ENCODE measurements at places on chromosomes 5 and 9. TPM values are rescaled to one million over a fixed set of nuclear protein-coding genes. Genes with fewer than 3 reads are reported as not detected.

The CDKN2B gene
- total RNA-seq: 30.4 TPM

The CAPSL gene
- total RNA-seq: not detected

The PLAC8L1 gene
- 3.8 TPM for total RNA-seq

The TSLP gene
- total RNA-seq: 0.20 TPM

The SPATA31A3 gene
- not detected for total RNA-seq

The ABO gene
- total RNA-seq: 3.3 TPM

The NUTM2F gene
- total RNA-seq: not detected

The FBP2 gene
- total RNA-seq: not detected

The LRRC19 gene
- 0.21 TPM for total RNA-seq

The PRRC1 gene
- total RNA-seq: 80.5 TPM

The SLC28A3 gene
- total RNA-seq: 18.3 TPM

- DNase-seq: no peak
Measured at GRCh38 chr5:73196201-73196600, 23.2 kb downstream of the TMEM174 start.

- DNase-seq: no peak
Measured at GRCh38 chr9:130639124-130639765, 25.1 kb upstream of the PRDM12 start.

DNA sequence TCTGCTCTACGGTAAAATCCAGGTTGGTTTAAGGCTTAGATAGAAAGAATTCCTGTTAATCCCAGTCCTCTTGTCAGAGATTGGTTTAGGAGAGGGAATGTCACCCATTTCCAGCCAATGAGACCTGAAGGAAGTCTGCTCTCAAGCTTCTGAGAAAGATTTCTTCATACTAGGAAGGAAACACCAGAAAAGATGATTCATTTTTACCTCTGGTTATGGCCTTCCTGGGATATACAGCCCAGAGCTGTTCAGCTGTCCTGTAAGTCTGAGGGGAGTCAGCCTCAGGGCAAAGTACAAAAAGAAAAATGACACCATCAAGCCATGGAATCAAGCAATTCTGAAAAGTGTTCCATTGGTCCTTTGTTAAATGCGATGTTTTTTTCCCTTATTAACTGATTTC lies 18.6 kb upstream of the CFAP95 start:
- DNase-seq: no peak

GRCh38 chr5:164975986-164976385 lies 1470.6 kb downstream of the MAT2B start:
- no peak for DNase-seq

DNA sequence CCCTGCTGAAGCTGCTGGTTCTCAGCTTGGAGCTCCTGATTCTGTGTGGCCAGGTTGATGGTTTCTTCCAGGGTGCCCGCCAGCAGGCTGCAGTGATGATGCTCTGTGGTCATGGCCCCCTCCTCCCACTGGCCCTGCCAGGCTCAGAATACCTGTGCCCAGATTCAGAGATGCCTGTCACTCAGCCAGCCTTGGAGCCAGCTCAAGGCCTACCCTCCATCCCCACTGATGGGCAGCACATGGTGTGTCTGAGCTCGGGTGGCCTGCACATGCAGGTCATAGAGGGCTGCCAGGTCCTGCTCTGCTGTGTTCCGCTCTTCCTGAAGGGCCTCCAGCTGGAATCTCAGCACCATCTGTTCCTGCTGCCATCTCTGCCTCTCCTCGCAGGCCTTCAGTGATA lies 5.4 kb downstream of the SLC35A4 start:
- no peak for DNase-seq

- no peak for DNase-seq
Measured at GRCh38 chr9:15298362-15298761, 8.7 kb downstream of the TTC39B start.

- DNase-seq: no peak
Measured at GRCh38 chr9:18405240-18405639, 68.7 kb upstream of the ADAMTSL1 start.

DNA sequence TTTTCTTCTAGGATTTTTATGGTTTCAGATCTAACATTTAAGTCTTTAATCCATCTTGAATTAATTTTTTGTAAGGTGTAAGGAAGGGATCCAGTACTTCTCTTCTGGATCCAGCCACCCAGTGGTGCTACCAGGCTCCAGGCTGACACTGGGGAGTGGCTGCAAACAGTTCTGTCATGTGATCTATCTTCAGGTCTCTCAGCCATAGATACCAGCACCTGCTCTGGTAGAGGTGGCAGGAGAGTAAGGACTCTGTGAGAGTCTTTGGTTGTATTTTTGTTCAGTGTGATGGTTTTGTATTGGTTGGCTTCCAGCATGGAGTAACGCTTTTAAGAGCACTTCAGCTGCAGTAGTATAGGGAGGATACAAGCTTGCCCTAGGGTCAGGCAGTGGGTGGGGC lies 205.9 kb downstream of the FGF10 start:
- DNase-seq: no peak

DNA sequence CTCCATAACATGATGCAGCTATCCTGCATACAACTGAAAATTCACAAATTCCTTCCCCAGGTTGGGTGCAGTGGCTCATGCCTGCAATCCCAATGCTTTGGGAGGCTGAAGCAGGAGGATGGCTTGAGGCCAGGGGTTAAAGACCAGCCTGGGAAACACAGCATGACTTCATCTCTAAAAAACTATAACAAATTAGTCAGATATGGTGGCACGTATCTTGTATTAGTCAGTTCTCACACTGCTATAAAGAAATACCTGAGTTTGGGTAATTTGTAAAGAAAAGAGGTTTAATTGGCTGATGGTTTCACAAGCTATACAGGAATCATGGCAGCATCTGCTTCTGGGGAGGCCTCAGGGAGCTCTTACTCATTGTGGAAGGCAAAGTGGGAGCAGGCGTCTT lies 56.4 kb upstream of the DAPK1 start:
- no peak for DNase-seq

GRCh38 chr5:153516504-153517240 lies 26.2 kb downstream of the GRIA1 start:
- no peak for DNase-seq

- DNase-seq: no peak
Measured at GRCh38 chr9:134040781-134041648, 15.7 kb downstream of the BRD3OS start.

DNA sequence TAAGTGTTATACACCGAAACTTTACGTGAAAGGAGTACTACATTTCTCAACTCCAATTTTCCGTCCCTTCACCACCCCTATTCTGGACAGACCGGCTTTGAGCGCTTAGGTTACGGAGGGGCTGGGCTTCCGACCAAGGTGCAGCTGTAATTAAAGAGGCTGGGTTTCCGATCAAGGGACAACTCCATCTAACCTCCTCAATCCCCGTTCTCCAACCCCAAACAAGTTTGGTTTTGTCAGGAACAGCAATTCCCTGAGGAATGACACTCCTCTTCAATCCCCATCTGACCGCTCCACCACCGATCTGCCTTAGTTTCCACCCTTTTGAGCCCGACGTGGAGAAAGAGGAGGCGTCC lies 577 bp downstream of the TUT7 start:
- peak; percentile 34 for DNase-seq

DNA sequence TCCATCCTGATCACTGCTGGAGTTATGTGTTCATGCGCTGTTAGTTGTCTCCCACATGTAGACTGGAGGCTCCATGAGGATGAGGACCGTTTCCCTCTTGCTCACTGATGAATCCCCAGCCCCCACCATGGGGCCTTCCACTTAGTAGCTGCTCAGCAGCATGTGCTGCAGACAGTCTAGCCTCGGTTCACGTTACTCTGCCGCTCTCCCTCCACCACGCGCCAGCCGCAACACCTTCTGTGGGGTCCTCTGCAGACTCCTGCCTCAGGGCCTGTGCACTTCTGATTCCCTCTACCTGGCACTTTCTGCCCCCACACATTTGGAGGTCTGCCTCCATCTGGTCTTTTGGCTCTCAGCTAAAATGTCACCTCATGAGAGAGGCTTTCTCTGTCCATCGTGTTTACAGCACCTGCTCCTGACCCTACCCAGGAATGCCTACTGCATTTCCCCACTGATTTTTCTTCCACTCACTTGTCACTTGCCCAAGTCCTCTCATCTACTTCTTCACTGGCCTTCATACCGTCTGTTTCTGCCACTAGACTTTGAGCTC lies 36.3 kb downstream of the STK10 start:
- no peak for DNase-seq

GRCh38 chr5:140339636-140340035 lies 6.8 kb downstream of the HBEGF start:
- DNase-seq: no peak

DNA sequence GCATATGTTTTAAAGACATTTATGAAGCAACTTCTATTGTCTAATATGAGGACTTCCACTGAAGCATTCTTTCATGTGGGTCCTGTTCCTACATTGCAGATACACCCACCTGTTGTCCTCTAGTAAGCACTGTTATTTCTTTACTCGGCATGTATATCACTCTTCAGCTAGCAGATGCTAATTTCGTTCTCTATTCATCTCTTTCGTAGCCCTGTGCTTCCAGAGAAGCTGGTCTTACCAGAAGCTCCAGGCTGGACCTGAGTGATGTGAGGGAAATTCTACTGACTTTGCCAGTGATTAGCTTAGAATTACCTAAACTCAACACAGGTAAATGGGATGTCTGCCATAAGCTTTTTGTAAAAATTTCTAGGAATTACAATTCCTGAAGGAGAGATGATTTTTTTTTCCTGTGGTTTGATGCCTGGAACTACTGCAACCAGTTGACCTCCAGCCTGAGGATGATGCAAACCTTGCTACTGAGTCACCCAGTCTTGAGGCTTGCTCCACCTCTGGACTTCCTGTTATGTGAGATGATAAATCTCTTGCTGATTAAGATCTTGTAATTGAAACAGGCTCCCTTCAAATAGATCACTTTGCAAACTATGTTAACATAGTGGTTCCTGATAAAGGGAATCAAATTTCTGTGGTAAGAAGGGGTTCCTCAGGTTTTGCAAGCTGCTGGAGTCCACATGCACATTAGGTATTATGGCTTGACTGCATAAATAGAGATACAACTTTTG lies 52.2 kb upstream of the SPINK5 start:
- peak; percentile 74 for DNase-seq

DNA sequence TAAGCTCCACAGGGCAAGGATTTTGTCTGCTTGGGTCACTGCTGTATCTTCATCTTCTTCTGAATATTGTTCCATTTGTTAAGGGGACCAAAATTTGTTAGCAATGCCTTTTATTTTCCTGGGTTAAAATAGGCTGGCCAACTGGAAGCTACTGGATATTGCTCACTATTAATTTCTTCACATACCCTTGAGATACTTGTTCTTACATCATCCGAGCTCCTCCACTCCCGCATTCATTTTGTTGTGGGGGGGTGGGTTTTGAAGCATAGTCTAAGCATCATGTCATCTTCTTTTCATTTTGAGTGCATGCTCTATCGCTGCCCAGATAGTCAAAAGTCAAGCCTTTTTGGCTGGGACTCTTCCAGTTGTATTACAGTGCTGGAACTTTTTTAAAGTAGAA lies 42.5 kb upstream of the PIK3R1 start:
- no peak for DNase-seq

GRCh38 chr9:20309124-20309523 lies 313.2 kb downstream of the MLLT3 start:
- DNase-seq: no peak

- no peak for DNase-seq
Measured at GRCh38 chr5:119328753-119329602, 26.8 kb upstream of the TNFAIP8 start.

GRCh38 chr9:115625251-115625650 lies 507.3 kb upstream of the TNC start:
- no peak for DNase-seq

- DNase-seq: no peak
Measured at GRCh38 chr5:100539519-100539918, 4.3 kb downstream of the FAM174A start.

DNA sequence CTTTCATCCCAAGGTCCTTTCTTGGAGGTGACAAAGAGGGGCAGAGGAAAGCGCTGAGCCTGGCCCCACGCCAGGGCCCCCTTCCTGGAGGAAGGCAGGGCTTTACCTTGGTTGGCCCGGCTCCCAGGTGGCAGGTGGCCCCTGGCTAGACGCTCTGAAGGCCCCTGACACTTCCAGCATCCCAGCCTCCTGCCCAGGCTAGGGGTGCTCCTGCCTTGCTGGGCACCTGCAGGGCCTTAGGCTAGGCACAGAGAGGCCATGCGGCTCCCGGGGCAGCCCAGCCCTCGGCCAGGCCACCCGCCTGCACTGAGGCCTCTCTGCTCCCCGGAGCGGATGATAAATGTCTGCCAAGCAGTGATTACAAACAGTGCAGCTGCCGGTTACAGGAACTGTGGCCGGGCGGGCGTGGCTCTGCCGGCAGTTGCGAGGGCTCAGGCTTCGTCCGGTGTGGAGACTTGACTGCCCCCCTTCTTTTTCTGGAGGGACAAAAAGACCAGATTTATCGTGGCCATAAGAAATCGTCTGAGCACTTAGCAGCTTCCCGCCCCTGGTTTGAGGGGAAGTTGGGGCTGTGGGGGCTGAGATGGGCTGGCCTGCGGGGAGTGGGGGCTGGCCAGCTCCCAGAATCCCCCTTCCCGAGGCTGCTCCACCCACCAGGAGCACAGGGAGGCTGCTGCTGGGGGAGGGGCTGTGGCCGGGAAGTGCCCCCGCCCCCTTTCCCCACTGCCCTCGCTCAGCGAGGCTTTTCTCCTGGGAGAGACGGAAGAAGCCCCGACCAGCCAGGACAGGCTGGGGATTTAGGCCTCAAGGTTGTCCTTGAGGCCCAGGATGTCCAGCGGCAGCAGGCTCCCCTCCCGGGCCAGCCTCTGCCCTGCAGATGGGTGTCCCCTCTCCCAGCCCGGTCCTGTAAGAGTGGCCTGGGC lies 31.6 kb upstream of the UBAC1 start:
- peak; percentile 49 for DNase-seq

- peak; percentile 10 for DNase-seq
Measured at GRCh38 chr9:69946800-69947437, 96.7 kb upstream of the MAMDC2 start.

- peak; percentile 32 for DNase-seq
Measured at GRCh38 chr5:73311291-73312110, 137.1 kb downstream of the FOXD1 start.

- no peak for DNase-seq
Measured at GRCh38 chr5:163544836-163545235, 39.4 kb downstream of the MAT2B start.

- DNase-seq: peak; percentile 20
Measured at GRCh38 chr9:89661391-89661949, 56.7 kb downstream of the GADD45G start.

DNA sequence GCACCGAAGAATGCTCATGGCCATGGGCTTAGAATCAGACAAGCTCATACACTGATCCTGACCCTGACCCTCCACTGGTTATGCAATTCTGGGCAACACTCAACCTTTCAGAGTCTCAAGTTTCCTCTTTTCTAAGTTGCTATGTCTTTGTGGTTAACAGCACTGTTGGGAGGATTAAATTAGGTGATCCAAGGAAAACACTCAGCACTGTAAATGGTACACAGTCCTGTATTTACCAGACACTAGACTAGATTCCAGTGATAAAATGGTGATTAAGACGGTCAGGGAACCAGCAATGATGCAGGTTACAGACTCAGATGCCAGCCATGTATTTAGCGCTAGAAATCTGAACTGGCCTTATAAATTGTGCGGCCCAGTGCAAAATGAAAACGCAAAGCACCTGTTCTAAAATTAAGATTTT lies 8.1 kb downstream of the ARL15 start:
- no peak for DNase-seq

GRCh38 chr5:67065237-67065636 lies 131.4 kb downstream of the CD180 start:
- no peak for DNase-seq

GRCh38 chr5:59666440-59667068 lies 227.0 kb downstream of the PDE4D start:
- no peak for DNase-seq

All from Calu3 (cell line).